H7 (cell line): ENCODE measurements at places on chromosomes 7 and 10.
A peak's percentile ranks its signal among the peaks of the same experiment; 100 is the strongest.

DNA sequence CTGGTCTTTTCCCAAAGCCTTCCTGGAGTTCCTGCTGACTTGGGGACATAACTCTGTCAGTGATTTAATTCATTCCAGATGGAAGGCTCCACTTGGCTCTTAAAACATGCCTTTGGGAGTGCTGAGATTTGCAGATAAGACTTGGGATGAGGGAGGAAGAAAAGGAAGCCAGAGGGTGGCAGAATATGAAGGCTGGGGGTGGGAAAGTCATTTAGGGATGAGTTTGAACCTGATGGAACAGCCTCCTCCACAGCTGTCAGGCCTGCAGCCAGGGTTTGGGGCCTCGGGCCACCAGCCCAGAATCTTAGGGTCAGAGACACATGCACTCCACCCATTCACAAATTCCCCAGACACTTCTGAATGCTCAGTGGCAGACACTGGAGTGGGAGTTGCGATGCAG is 28.4 kb upstream of the EIF5AL1 start:
- DNase-seq = no peak

GRCh38 chr10:17729630-17730029 is 22.4 kb upstream of the TMEM236 start:
- DNase-seq = no peak

- DNase-seq = no peak
Observed at GRCh38 chr7:41788556-41788955, 85.7 kb upstream of the INHBA start.

DNA sequence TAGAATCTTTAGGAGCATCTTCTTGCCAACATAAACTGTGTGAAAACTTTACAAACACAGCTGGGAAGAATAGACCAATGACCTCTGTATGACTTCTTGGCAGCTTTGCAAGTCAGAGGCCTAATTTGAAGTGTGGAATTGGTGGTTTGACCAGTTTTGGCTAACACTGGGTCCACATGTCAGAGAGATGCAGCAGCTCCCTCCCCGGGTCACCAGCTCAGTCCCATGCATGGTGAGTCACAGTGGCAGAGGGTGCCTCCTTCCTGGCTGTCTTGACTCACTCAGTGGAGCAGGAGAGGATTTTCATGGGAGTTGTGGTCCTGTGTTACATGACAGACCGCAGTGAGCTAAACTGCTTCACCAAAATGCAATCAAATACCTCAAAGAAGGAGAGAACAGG is 8.2 kb upstream of the STARD3NL start:
- no peak for DNase-seq

- no peak for DNase-seq
Observed at GRCh38 chr7:17654940-17655339, 285.4 kb downstream of the SNX13 start.

GRCh38 chr7:94999069-94999351 is 91.6 kb downstream of the PPP1R9A start:
- no peak for DNase-seq

DNA sequence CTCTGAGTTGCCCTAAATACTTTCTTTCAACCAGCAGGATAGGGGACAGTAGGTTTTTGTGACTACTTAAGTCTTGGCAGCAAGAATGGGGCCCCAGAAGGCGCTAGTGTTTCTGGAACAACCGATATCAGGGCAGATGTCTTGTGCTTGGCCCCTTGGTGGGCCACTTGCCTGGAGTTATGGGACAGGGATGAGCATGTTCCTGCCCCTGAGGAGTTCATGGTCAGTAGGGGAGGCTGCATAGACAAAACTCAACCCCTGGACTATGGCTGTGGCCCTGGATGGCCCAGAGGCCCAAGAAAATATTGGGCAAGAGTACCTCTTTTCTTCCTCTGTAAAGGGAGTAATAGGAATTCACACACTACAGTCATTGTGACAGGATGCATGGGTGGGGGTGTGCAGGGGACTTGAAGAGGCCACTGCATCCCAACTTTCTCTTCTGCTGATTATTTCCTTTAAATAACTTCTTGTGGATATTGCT is 57.7 kb upstream of the IGFBP3 start:
- DNase-seq = peak; percentile 28

DNA sequence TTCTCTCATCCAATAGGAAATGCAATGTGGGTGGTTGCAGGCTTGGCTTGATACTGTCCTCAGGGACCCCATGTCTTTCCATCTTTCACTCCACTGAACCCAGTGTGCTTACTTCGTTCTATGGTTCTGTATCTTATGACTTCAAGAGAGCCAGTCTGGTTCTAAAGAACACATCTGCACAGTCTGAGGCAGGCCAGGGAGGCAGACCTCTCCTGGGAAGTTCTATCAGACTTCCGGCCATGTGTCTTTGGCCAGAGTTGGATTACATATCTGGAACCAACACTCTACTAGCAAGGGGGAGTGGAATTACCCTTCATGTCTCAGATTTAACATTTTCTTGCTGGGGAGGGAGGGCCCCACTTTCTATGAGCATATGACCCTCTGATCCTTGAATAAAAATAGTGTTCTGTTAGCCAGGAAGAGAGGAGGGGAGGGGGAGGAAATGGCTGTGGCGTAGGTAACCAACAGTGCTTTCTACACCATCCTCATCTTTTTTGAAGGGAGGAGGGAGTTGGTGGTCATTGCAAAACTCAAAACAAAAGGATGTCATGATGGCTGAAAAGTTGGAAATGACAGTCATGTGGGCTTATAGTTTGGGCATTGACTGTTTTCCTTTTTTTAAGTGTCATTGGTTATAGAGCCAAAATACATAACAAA is 370.2 kb downstream of the GATA3 start:
- DNase-seq = no peak

- no peak for DNase-seq
Observed at GRCh38 chr10:10208196-10208595, 809.5 kb upstream of the CELF2 start.

DNA sequence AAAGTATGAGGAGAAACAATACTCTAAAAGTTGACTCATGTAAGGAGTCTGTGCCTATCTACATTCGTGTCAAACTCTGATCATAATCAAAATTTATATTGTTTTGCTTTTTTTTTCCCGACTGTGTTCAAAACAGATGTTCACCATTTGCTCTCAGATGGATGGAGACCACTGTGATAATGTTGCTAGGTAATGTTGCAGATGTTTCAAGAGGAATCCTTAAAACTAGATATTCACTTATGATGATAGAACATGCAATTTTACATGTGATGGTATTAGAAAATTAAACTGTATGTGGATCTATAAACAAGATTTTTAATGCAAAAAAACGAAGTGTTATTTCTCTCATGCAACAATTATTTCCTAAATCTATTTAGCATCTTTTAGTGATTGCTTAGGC is 1080.1 kb downstream of the REEP3 start:
- DNase-seq = no peak

- DNase-seq = peak; percentile 70
Observed at GRCh38 chr10:78139341-78139740, 105.7 kb downstream of the RPS24 start.

DNA sequence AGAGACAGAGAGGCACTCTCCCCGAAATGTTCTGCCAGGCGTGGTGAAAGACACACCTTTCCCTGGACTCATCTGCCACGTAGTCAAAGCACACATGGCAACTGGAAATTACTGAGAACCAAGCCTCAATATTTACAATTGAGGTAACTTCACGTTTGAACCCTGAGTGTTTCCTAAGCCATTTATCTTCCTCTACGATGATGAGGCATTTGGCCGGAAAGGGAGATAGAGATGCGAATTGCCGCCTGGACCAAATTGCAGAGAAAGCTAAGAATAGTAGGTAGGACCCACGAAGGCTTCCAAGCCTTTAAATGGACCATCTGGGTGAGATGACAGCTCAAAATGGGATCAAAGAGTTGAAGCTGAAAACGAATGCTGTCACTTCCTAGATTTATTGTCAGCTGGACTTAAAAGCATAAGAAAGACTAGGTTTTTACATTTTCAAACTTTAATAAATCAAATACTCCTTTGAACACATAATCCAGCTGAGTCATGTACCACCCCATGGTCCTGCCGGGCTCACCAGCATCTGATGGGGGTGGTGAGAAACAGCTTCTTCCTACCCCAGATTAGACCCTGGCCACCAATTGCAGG is 135.6 kb upstream of the LYZL2 start:
- DNase-seq = no peak

GRCh38 chr7:15288741-15289140 is 273.1 kb downstream of the AGMO start:
- no peak for DNase-seq

- peak; percentile 63 for DNase-seq
Observed at GRCh38 chr7:31735991-31736982, 49.3 kb downstream of the PPP1R17 start.

DNA sequence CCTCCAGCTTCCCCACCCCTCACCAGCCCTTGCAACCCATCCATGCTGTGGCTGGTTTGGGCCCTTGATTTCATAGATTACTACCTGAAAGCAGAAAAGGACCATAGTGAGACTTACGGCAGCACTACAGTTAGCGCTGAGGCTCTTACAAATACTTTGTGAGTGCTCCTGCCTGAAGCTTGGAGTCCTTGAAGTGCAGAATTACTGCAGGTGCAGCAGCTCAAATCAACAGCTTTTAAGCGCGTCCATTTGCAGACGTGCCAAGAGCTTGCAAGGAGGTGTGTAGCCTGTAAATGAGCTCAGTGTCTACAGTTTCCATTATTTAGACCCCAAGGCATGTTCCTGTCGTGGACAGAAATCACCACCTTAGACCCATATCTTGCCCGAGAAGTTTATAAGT is 103.0 kb downstream of the CELF2 start:
- DNase-seq = no peak

- no peak for DNase-seq
Observed at GRCh38 chr10:14126697-14127440, 203.9 kb downstream of the FRMD4A start.

GRCh38 chr7:130960208-130960988 is 226.4 kb upstream of the KLF14 start:
- no peak for DNase-seq

DNA sequence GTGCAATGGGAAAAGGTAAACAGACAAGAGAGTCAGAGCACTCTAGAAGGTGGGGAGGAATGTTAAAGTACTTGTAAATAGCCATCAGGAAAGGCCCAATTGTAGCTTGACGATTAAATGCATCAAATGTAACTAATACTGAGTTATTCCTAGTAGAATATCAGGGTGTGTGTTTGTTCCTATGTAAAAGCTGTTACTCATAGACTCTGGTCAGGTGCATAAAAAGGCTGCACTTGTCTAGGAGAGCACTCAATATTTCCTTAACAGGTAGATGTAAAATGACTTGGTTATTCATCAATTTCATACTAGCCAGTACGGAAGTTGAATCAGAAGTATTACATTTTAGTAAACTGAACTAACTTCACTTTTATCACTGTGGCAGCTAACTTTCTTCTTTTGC is 179.7 kb upstream of the AGR3 start:
- no peak for DNase-seq

- no peak for DNase-seq
Observed at GRCh38 chr10:97724341-97724941, 10.9 kb downstream of the MARVELD1 start.

DNA sequence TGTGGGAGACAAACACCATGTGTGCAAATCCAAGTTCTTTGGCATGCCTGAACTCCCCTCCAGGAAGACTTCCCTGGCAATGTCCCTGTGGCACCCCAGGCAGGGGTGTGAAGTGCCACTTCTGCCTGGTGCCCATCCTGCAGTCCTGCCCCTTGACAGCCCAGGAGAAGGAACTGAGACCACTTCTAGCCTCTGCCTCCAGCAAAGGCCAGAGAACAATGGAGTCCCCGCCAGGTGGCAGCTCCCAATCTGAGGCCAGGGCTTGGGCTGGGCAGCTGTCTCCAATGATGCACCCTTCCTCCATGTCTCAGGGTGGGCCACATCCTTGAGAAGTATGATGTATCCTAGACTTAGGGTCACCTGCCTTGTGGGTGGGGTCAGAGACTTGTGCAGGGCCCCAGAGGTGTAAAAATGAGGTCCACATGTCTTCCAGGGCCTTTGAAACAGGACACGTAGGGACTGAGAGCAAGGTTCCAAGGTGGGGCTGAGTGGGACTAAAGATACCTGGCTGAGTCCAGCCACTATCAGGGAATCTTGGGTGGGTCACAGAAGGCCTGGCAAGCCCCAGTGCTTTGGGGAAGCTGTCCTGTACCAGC is 5.5 kb downstream of the FXYD4 start:
- peak; percentile 50 for DNase-seq

DNA sequence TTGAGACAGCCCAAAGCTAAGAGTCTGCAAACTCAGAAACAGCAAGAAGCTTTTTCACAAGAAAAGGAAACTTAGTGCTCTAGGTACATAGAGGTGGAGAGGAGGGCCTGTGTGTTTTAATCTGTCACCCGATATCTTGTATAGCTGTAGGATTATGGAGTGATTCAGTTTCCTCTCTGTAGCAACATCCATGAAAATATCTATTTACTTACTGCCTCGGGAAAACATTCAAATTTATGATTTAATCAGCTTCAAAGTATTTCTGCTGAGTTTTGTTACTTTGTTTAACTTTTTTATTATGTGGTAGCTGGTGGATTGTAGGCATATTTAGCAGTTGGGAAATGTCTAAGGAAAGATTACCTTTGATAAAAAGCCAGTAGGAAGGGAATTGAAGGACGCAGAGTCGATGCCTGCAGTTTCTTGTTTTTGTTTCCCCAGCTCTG is 292.0 kb downstream of the CCDC3 start:
- DNase-seq = no peak

DNA sequence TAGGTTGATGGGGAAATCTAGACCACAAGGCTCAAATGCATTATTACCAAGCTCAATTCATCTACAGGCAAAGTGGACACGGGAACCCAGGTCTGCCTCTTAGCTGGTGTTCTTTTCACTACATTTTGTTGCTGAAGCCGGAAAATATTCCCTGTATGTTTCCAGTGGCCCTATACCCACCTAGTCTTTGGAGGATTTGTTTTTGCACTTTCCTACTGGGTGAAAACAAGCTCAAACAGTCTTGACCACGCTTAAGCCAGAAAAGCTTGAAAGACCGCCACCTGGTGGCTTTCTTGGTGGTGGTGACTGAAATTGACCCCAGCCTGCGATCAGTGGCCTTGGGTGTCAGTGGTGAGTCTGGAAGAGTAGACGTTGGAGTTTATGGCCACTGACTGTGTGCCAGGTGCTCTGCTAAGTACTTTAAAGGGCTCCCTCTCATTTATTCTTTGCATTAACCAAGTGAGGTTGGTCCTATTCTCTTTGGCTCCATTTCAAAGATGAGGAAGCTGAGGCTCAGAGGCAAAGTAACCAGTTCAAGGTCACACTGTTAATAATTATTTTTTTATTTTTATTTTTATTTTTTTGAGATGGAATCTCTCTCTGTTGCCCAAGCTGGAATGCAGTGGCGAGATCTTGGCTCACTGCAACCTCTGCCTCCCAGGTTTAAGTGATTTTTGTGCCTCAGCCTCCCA is 11.1 kb upstream of the CRTAC1 start:
- DNase-seq = peak; percentile 76
